Cardiac ventricle fibroblast (primary cell): ENCODE measurements at places on chromosomes 11 and 22. TPM values are rescaled to one million over a fixed set of nuclear protein-coding genes. Genes with fewer than 3 reads are reported as not detected.

The CHRM1 gene
- total RNA-seq = not detected in 2 replicates

The SNU13 gene
- 110 and 118 TPM in 2 replicates for total RNA-seq

The ACR gene
- total RNA-seq = 0.19 TPM in 1 of 2 replicates, not detected in the other

The ASCL2 gene
- not detected in 2 replicates for total RNA-seq

The XKR3 gene
- 0.05 and 0.12 TPM in 2 replicates for total RNA-seq

The NCF4 gene
- not detected in 2 replicates for total RNA-seq

The LRRC51 gene
- 3.1 and 3.4 TPM in 2 replicates for total RNA-seq

The MIOX gene
- total RNA-seq = not detected in 2 replicates

The ACTN3 gene
- 0.06 TPM in 1 of 2 replicates, not detected in the other for total RNA-seq

The SLC37A2 gene
- not detected in 2 replicates for total RNA-seq

The TSPAN18 gene
- 1.2 and 2.0 TPM in 2 replicates for total RNA-seq

The BRMS1 gene
- total RNA-seq = 29.3 and 43.7 TPM in 2 replicates

The UPB1 gene
- total RNA-seq = not detected in 2 replicates

The MUC15 gene
- total RNA-seq = not detected in 2 replicates

The MYOD1 gene
- not detected in 2 replicates for total RNA-seq

The OMP gene
- total RNA-seq = not detected in 2 replicates

The HOATZ gene
- not detected in 2 replicates for total RNA-seq

The CBLIF gene
- total RNA-seq = not detected in 2 replicates

The MOGAT2 gene
- total RNA-seq = not detected in 2 replicates

The FAM180B gene
- total RNA-seq = not detected in 2 replicates

The SLC17A6 gene
- not detected in 2 replicates for total RNA-seq

The DUSP8 gene
- 0.05 TPM in 1 of 2 replicates, not detected in the other for total RNA-seq

The DDTL gene
- 0.87 TPM in 1 of 2 replicates, not detected in the other for total RNA-seq

The RIC3 gene
- total RNA-seq = not detected in 2 replicates

The ACRV1 gene
- not detected in 2 replicates for total RNA-seq

The SCGB1C1 gene
- not detected in 2 replicates for total RNA-seq
